ENCODE measurements at places on chromosomes 5 and 9.

- H3K4me3 ChIP-seq: no peak overlapping the region
- no peaks in the 10 kb centered on the region for H3K4me1 ChIP-seq
- no peak overlapping the region for H3K27ac ChIP-seq
These were observed 210.3 kb downstream of the ACTL7B start for GRCh38 chr9:108645520-108645919.

DNA sequence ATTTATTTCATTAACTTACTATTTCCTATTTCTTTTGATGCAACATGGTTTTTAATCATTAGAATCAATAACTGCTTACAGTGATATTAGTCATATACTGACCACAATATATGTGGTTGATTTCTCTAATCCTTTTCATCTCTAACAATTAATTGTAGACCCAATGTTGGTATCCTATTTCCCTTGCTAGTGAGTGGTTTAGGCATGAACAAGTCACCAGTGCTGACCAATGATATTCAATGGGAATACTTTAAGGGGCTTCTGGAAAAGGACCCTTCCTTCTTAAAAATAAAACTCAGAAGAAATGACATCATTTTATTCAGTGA lies 672.4 kb upstream of the GRAMD2B start:
- H3K27ac ChIP-seq: no peak overlapping the region
- H3K4me3 ChIP-seq: no peak overlapping the region
- H3K4me1 ChIP-seq: no peaks in the 10 kb centered on the region
- H3K36me3 ChIP-seq: no peaks in the 10 kb centered on the region

DNA sequence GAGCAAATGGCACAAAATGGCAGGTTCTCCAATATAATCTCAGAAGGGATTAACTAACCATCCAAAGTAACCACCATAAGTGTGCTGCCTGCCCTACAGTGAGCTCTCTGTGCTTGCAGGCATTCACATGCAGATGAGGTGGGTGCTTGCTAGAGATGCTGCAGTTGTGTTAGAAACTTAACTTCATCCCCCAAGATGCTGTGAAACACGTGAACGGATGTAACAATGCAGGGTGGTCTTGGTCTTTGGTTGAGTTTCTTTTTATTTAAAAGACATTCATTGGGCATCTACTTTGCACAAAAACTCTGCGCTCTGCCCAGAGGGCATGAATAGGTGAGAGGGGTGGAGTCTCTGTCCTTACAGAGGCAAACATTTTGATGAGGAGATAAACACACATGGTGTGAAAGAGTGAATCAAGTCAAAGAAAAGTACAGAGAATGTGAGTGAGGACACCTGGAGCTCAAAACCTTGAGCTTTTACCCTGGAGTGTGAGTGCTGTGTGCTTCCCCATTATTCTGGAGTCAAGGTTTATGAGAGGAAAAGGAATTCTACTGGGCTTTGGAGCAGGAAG lies 143.9 kb upstream of the DAP start:
- no peak overlapping the region for H3K4me3 ChIP-seq
- no peak for DNase-seq
- no peaks in the 10 kb centered on the region for H3K36me3 ChIP-seq
- H3K4me1 ChIP-seq: no peaks in the 10 kb centered on the region
- H3K27me3 ChIP-seq: no peaks in the 10 kb centered on the region

GRCh38 chr9:126829035-126829434 lies 24.2 kb downstream of the ZBTB43 start:
- no peaks in the 10 kb centered on the region for H3K4me1 ChIP-seq
- no peaks in the 10 kb centered on the region for H3K36me3 ChIP-seq
- no peak overlapping the region for H3K4me3 ChIP-seq
- H3K27ac ChIP-seq: no peak overlapping the region
- no peak for DNase-seq
- no peaks in the 10 kb centered on the region for H3K27me3 ChIP-seq

GRCh38 chr5:73783828-73784227 lies 157.8 kb downstream of the ARHGEF28 start:
- H3K4me1 ChIP-seq: no peaks in the 10 kb centered on the region
- H3K36me3 ChIP-seq: no peaks in the 10 kb centered on the region
- no peak overlapping the region for H3K27ac ChIP-seq
- no peak for DNase-seq
- H3K4me3 ChIP-seq: no peak overlapping the region

DNA sequence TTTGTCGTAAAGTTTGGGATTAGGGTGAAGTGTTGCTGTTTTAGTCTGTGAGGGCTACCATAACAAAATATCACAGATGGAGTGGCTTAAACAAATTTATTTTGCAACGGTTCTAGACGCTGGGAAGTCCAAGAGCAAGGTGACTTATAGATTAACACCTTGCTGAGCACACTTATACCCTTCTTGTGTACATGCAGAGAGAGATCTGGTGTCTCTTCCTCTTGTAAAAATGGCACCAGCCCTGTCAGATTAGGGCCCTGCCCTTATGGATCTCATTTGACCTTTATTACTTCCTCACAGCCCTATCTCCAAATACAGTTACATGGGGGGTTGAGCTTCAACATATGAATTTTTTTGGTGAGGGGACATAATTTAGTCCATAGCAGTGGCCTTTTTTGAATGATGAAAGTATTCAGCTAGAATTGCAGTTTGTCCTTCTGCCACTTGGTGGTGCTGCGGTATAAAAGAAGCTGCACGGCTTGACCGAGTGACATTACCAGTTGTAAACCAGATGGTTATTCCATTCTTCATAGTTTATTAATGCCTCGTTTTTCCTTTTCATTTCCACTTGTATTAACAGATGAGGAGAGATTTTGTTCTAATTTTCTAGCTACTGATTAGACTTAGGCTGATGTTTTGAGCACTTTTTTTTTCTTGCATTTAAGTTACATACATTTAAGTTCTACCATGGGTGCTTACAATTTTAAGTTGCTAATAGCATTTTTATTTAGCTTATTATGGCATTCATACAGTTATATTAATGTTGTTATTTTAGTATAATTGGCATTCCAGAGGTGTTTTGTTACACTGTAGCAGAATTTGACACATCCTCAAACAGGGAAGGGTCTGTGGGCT lies 19.4 kb downstream of the DCP2 start:
- no peaks in the 10 kb centered on the region for H3K4me1 ChIP-seq
- DNase-seq: peak; percentile 95
- H3K27me3 ChIP-seq: no peaks in the 10 kb centered on the region
- no peak overlapping the region for H3K27ac ChIP-seq
- no peak overlapping the region for H3K4me3 ChIP-seq

DNA sequence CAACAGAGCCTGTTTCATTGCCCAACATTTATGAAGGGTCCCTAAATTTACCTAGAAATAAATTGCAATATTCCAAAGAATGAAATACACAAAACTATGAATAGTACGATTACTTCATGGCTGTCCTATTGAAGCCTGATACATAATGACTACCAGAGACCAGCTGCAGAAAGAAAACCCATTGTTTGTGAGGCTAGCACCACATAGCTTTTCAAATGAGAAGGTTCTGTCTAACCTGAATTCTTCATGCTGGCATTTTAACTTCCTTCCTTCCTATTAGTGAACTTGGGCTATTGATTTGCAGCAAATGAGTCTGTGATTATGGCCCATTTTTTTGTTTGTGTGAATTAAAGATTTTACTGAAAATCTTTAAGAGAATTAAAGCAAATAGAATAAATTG lies 47.3 kb downstream of the MEGF10 start:
- H3K27ac ChIP-seq: no peak overlapping the region
- DNase-seq: no peak
- no peaks in the 10 kb centered on the region for H3K36me3 ChIP-seq
- no peaks in the 10 kb centered on the region for H3K4me1 ChIP-seq

DNA sequence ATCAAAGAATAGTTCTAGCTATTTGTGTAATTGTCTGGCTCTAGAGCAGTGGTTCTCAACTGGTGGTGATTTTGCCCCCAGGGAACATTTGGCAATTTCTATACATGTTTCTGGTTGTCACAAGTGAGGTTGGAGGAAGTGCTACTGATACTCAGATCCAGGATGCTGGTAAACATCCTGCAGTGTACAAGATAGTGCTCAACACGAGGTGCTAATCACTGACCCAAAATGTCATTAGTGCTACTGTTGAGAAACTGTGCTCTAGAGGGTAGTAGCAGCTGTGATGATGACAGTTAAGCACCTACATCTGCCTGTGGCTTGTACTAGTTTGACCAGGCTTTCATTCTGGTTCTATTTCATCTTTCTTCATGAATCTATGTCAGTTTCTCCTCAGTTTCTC lies 22.1 kb downstream of the LRRC19 start:
- no peak overlapping the region for H3K27ac ChIP-seq
- no peaks in the 10 kb centered on the region for H3K36me3 ChIP-seq
- DNase-seq: no peak
- no peaks in the 10 kb centered on the region for H3K27me3 ChIP-seq

Measured in tibial nerve (tissue), 4 donors.